Astrocyte of the hippocampus (primary cell): ENCODE measurements at places on chromosomes 5 and 9.

DNA sequence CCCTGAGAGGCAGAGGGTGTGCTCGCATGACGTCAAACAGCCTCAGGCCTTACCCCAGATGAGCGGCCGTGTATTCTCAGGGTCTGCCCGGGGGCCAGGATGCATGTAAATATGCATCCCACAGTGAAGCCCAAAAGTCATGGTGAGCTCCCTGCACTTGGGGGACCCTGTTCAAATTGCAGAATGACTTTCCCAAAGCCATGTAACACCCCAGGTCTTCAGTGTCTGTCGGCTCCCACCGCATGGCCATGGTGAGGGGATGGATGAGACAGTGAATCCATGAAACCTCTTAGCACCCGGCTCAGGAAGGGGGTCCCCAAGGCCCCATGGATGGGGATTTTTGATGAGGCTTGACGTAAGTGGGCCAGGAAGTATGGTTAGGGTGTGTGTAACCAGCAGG is 9.3 kb upstream of the COL5A1 start:
- DNase-seq: no peak

DNA sequence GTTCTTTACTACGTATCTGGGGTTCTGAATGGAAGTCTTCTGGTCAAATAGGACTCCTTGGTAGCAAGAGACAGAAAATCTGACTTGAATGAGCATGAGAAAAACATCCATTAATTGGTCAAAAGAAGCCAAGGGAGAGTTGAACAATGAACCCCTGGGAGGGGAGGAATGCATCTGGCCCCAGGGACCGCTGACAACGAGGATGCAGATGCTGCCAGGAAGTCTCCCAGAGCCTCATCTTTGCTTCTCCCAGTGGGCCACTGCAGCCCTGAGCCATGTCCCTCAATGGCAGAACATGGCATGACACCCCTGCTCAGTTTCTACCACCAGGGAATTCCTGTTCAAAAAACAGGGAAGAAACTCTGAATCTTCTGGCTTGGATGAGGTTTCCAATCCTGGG is 50.5 kb upstream of the ICE1 start:
- DNase-seq: no peak

- DNase-seq: no peak
Observed at GRCh38 chr9:117465706-117466105, 50.8 kb upstream of the ASTN2 start.

GRCh38 chr9:89497978-89498851 is at the start of gene SEMA4D:
Gene SEMA4D (minus strand): TSS chr9:89498113. CDS start chr9:89405456, 92,657 bp downstream.
- peak; percentile 76 for DNase-seq

DNA sequence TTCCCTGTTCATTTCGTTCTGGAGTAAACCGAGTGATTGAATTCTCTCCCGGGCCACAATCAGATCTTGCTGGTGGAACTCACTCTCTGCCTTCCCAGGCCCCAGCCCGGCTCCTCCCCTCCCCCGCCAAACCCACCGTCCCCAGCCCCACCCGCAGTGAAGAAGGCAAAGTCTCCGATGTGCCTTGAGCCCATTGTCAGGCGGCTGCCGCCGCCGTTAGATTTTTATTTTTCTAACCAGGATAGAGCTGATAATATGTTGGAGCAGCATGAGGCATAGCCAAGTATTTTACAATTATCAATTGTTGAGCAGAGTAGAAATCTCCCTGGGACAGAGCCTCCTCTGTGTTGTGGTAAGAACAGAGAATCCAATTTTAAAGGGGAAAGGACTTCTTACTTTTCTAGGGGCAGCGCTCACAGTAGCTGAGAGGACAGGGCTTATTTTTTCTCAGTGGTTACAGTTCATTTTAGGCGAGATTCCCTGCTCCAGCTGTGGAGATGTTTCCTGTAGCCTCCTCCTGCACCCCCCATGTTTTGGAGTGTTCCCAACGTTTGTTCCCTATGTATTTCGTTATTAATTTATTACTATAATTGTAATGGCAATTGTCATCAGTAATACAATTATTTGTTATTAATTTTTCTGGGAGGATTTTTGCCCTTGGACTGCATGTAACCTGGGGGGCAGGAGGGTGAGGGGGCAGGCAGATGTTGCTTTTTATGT is 1.3 kb downstream of the PSAT1 start:
- DNase-seq: peak; percentile 27
